ENCODE measurements at places on chromosomes 6 and 20.

DNA sequence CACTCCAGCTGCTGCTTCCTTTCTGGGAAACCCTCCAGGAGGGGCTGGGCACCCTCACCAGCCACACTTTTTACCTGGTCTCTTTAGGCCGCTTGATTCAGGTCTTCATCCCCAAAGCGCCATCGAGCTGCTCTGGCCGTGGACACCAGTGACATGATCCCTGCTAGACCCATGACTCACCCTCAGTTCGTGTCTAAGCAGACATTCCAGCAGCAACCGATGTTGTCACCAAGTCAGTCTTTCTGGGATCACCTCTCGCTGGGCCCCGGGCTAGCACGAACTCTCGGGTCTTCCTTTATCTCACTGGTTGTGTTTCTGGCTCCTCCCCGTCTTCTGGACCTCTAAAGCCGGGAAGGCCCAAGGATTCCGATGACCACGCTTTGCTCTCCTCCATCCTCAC, 43.0 kb upstream of the GPR31 start:
- no peak for DNase-seq

DNA sequence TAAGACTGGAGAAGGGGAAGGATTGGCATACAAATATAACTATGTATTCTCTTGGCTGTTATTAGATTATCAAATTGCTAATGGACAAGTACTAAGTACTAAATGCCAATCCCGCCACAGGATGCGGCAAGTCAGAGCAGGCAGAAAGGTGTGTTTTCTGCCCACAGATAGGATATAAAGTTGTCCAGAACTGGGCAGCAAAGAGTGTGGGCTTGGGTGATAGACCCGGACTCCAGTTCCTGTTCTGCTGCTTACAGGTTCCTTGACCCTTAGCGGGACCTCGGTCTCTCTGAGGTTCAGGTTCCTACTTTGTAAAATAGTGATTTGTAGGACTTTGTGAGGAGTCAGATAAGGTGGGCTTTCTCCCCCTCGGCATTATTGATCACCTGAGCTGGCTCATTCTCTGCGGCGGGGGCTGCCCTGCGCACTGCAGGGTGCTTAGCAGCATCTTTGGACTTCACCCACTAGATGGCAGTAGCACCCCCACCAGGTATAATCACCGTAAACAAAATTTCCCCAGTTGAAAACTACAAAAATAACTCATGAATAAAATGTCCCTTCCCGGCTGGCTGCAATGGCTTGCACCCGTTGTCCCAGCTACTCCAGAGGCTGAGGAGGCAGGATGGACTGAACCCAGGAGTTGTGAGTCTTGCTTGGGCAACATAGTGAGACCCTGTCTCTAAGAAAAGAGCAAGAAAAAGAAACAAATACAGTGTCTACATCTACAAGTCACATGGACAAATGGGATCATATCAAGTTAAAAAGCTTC, 193.1 kb downstream of the DOK5 start:
- peak; percentile 27 for DNase-seq

DNA sequence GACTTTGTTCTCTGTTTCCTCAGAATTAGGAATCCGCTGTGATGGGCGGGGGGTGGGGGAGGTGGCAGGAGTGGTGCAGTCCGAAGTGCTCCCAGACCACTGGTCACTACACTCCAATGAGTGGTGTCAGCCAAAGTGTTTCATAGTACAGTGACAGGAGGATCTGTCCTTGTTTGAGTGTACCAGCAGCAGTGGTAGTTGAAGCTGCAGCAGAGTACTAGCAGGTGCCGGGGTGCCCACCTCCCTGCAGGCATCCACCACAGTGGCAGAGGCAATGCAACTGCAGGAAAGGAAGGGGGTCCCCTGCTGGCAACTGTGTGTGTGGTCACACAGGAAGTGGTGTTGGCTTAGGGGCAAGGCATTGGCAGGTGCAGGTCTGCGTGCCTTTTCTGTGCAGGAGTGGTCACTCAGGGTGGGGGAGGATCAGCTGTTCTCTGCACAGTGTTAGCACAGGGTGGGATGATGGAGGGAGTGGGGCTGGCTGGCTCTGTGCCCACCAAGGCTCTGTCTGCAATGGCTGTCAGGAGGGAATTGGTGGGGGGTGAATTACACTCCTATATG, 9.7 kb downstream of the HLA-DOB start:
- no peak for DNase-seq

DNA sequence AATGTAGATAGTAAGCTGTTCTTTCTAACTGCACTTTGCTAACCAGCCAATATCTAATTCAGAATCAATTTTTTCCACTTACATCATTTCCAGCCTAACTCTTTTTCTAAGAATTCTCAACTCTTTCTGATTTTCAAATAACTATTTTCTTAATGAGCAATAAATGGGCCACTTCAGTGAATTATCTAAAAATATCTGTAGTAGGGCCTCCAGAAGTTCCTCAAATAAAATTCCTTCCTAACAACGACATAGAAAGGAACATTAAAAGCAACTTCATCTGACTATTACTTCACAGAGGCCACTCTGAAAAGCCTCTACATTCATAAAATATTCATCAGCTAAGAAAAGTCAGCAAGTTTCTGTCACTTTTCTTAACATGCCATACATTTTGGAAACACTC, 4.8 kb downstream of the COL12A1 start:
- DNase-seq: no peak

- DNase-seq: no peak
Observed at GRCh38 chr20:33415948-33416347, 14.6 kb upstream of the CDK5RAP1 start.

DNA sequence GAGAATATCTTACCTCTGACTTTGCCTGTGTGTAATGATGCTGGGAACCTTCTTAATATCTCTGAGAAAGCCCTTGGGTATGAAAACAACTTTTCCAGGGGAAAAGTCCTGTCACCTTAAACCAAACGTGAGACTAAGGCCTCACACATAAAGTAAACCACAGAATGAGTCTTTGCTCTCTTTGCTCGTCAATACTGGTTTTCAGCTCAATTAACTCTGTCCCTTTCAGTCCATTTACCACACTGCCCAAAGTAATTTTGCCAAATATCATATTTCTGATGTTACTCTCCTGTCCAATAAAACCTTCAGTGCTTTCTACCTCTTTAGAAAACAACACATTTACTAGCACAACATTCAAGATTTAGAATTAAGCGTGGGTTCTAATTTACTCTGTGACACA, 100.5 kb upstream of the HMGCLL1 start:
- no peak for DNase-seq

DNA sequence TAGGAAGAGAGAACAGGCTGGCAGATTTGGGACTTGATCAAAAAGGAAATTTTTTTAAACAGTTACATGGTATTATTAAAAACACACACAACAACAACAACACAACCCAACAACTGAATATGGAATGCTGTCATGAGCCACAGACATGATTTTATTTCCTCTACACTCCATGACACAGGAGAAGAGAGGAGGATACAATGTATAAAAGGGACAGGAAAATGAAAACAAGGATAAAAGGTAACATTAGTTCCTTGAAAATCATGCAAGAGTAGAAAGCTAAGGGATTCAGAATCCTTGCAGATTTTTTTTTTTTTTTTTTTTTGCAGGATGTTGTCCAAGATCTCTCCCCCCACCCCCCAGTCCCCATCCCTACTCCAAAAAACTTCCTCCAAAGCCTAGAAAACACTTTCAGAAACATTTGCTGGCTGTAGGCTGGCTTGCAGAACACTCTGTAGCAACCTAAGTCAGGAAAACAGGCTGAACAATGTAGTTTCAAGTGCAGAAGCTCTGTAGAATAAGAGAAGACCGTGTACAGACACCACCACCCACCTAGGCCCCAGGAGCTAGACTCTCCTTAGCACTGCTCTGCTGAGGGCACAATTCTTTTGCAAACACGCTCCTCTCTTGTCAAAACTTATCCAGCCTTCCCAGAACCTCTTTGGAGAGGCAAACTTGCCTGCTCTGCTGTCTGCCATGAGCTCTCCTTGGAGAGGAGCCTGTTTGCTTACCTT, 845 bp downstream of the ZMYND8 start:
- DNase-seq: peak; percentile 16

- no peak for DNase-seq
Observed at GRCh38 chr20:23298926-23299672, 51.5 kb upstream of the NXT1 start.

DNA sequence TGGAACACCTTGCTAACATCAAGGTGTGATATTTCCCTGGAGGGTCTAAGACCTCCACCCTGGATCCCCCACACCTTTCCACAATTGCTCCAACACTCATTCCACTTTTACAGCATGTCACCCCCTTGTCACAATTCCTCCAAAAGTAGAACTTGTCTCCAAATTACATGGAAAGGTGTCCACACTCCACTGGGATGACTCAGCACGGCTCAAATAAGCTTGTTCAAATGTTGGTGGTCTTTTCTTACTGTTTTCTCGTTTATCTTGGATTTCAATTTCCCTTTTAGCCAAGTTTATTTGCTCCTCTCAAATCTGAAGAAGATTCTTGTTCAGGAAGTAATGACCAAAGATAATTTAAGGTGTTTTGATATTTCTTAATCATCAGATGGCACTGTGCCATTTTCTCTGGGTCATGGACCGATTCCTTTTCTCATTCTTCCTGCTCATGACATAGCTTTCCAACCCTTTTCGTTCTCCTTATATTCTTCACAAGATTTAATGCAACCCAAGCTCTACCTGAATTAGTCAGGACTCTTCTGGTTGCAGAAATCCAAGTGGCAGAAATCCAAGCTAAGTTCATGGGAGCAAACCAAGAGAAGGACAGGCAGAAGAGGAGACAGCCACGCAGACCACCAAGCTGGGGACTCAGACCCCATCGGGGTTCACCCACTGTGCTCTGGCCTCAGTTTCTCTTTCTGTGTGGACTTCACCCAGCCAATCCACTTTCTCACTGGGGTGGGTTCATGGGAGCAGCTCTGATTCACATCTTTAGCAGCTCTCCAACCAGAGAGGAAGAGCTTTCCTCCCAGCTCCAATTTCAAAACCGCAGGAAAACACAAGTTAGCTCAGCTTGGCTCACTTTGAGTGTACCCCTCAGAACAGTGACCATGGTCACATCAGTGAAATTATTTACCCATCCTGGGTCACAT, 110.5 kb upstream of the CDYL start:
- DNase-seq: no peak

DNA sequence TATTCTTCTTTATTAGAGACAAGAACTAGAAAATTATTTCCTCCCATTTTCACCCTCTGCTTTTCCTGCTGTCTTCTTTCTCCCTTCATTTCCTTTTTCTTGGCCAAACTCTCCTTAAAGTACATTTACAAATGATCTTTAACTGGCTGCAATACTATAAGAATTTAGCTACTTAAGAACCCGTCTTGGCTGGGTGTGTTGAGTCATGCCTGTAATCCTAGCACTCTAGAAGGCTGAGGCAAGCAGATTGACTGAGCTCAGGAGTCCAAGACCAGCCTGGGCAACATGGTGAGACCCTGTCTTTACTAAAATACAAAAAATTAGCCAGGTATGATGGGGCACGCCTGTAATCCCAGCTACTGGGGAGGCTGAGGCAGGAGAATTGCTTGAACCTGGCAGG, 39.3 kb upstream of the SRPK1 start:
- DNase-seq: no peak

DNA sequence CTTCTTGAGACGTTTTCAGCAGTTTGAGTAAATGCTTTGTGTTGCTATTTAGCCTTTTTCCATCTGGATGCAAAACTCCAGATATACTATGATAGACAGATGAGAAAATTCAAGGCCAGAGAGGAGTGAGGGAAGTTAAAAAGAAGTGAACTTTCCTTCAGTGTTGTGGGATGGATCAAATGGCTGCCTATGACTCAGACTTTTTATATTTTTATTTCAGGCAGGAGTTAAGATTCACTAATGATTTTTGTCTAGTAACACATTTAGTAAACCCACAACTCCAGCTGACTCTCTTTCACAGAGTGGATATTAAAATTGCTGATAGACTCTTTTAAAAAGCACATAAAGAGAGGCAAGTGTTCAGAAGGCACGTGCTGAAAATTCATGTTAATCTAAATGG, 23.2 kb upstream of the PTCHD4 start:
- no peak for DNase-seq

- DNase-seq: no peak
Observed at GRCh38 chr6:168562576-168563151, 121.7 kb downstream of the SMOC2 start.

GRCh38 chr20:8305449-8305978, 173.4 kb downstream of the PLCB1 start:
- DNase-seq: peak; percentile 37

GRCh38 chr20:20364593-20365479, 3.1 kb upstream of the INSM1 start:
- no peak for DNase-seq

DNA sequence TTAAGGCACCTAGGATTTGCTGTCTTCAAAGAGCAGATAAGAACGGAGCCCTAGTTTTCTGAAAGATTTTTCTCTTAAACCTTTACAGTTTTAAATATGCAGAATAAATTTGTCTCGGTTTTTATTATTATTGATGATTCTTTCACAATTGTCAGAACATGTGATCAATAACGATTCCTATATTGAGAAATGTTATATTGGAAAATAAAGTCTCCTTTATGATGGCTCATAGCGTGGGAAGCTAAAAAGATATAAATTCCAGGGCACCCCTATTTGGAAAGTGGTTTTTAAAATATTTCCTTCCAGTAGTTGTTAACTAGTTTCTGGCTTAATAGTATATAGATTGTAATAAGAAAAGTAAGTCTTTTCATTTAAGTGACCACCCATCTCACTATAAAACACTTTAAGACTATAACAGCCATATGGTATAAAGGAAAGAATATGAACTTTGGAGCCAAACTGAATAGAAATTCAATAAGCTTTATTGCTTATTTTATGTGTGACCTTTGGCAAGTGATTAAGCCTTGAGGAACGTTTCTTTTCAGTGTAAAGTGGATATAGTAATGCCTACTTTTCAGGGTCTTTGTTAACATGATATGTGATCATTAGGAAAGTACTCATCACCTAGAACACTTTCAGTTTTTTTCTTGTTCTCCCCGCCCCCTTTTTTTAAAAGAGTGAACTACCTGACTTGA, 369.6 kb downstream of the LAMA2 start:
- DNase-seq: no peak

DNA sequence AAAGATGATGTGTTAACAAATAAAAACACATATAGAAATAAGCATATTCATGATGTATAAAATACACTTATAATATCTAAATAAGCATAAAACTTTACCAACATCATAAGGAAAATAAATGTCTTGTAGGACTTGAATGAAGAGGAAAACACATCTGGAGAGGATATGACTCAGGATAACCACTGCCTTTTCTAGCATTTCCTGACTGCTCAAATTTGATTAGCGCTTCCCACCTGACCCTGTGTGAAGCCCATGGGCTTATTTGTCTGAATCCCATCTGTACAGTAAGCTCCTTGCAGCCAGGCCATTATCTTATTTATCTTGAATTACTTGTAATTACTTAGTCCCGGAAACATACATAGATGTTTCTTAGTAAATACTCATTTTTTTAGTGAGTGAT, 608.6 kb downstream of the COL12A1 start:
- no peak for DNase-seq

- DNase-seq: no peak
Observed at GRCh38 chr6:113739041-113739655, 118.0 kb upstream of the MARCKS start.
